Foreskin fibroblast (primary cell): ENCODE measurements at places on chromosomes 6 and 20.

- DNase-seq: no peak
Measured at GRCh38 chr20:33814238-33814712, 3.1 kb downstream of the CHMP4B start.

- DNase-seq: no peak
Measured at GRCh38 chr20:35284992-35285805, 627 bp upstream of the EIF6 start.

GRCh38 chr6:1296542-1296941 lies 15.4 kb upstream of the FOXQ1 start:
- no peak for DNase-seq

DNA sequence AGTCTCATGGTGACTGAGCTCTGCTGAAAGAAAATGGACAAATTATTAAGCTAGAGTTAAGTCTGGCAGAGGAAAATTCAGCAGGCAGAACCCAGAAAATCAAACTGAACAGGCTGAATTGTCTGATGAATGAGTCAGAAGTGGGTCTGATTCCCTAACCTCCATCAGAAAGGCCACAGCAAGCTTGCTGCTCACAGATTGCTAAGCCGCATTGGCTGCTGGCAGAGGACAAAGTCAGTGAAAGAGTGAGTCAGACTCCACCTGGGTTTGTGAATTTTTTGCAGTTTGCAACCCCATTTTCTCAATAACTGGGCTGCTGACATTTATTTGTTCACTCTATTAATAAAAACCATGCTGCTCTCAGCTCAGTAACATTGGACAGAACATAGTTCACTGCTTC lies 191.3 kb downstream of the EPM2A start:
- peak; percentile 83 for DNase-seq

DNA sequence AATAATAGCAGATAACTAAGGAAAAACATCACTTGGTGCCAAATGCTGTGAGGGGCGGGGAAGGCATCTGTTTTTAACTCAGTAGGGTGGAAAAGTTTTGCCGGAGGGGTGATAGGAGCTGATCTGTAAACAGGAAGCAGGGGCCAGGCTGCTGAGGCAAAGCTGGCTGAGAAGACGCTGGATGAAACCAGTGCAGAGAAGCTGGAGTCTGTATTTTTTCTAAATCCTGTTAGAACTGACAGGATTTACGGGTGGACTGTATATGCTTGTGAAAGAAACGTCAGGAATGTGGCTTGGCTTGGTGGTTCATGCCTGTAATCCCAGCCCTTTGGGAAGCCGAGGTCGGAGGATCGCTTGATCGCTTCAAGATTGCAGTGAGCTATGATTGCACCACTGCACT lies 5.6 kb downstream of the PCMTD2 start:
- peak; percentile 71 for DNase-seq
